Chondrocyte (in vitro differentiated cells): ENCODE measurements at places on chromosomes 16 and 17. TPM values are rescaled to one million over a fixed set of nuclear protein-coding genes. Genes with fewer than 3 reads are reported as not detected.

- no peak for DNase-seq
Observed at GRCh38 chr16:24758373-24758772, 28.9 kb downstream of the TNRC6A start.

GRCh38 chr16:31367853-31368252 is 12.9 kb downstream of the ITGAX start:
- DNase-seq, result no peak

GRCh38 chr17:20968913-20969616 is 73.7 kb downstream of the USP22 start:
- DNase-seq, result no peak

DNA sequence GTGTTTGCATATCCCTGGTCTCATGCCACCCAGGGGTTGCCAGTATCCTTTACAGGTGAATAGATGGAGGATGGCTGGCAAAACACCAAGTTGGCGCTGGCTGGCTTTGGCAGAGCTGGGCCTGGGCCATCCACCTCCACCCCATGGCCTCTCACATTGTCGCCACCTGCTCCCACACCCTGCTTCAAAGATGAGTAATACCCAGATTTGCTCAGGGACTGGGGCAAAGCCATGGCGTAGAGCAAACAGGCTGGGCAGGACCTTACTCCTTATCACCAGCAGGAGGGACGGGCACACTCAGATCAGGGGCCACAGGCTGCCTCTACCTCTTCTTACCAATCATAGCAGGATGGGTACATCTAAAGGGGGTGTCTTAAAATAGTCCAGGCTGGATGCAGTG is 24.3 kb downstream of the PLA2G10 start:
- DNase-seq, result no peak

DNA sequence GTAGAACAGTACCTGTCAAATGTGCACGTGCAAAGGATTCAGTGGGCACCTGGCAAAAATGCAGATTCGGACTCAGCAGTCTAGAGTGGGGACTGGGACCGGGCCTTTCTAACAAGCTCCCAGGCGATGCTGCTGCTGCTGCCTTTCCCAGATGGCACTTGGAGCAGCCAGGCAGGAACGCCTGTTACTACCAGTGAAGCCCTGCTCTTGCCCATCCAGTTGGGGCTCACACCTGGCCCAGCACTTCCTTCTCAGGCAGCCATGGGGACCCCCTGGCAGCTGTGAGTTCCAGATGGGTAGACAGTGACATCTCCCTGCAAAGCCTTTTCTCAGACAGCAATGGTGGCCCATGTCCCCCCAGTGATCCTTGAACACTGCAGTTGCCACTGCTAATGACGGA is 30.4 kb downstream of the KDM8 start:
- DNase-seq, result no peak

- no peak for DNase-seq
Observed at GRCh38 chr16:56493815-56494214, 26.0 kb downstream of the BBS2 start.

DNA sequence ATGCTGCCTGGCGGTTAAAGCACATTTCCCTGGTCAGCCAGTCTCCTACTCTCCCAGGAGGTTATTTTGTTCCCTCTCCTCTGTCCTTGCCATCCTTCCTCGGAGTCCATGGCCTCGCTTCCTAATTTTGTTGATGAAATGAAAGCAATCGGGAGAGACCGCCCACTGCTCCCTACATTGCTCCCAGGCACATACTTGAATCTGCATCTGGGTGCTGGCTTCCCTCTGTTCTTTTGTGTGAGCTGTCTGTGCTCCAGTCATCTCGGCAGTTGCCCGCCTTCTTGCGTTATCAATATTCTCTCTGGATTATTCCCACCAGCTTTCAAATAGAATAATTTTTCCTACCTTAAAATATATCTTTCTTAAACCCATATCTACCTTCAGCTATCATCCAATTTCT is 11.1 kb downstream of the KRT23 start:
- no peak for DNase-seq

DNA sequence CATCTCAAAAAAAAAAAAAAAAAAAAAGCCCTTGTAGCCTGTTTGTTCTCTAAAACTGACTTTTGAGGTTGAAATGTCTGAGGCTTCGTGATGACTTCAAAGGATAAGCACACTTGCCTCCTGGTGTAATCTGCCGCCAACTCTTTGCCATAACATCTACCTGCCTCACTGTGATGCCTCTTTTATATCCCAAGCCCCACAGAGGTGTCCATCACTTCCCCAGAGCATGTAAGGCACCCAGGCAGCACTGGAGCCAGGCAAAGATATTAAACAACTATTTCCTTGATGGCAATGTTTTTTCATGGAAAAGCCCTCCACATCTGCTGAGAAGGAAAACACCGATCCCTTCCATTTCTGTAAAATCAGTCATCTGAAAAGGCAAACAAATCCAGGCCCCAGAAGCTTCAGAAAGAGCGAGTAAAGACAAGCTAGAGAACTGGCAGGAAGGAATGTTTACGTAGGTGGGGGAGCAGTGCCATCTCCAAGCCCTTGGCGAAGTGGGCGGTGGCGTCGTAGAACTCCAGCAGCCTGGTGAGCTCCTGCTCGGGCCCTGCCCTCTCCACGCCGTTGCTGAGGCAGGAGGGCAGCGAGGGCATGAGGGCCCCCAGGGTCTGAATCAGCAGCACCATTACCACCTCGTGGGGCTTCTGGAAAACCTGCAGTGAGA is 28.6 kb downstream of the COG7 start:
- DNase-seq, result no peak

GRCh38 chr16:9790199-9790598 is 392.0 kb downstream of the GRIN2A start:
- DNase-seq, result no peak

- no peak for DNase-seq
Observed at GRCh38 chr16:86202760-86203426, 303.9 kb downstream of the IRF8 start.

GRCh38 chr16:87135246-87136030 is 181.8 kb downstream of the C16orf95 start:
- DNase-seq, result peak; percentile 30

Gene ZFPM1
- 4.4 to 7.6 TPM (median 7.0 TPM) in 3 replicates for total RNA-seq

GRCh38 chr16:87474017-87474416 is 18.8 kb downstream of the ZCCHC14 start:
- DNase-seq, result peak; percentile 59

DNA sequence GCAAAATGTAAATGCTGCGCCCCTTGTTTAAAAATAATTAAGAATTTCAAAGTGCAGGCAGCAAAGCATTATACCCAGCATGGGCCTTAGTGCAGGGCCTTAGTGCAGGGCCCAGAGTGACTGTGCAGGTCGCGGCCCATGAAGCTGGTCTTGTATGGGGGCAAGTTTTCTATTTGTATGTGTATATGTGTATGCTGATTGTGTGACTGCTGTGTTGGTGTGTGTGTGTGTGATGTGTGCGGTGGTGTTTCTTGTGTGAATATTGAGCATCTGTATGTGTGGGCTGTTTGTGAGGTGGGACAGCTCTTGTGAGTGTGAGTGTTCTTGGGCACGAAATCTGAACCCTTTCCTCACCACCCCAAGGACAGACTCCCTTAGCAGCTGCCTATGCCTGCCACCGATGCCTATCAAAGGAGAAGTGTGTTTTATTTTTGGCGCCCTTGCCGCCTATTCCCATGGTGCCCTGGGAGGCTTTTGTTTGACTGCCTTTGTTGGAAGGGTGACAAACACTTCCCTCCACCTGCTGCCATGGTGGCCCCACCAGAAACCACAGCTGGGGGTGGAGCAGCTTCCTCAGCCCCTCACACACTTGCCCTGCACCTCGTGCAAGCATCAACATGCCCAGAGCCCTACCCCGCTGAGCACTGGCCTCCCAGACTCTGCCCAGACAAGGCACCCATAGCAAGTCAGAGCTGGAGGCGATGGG is 18.0 kb downstream of the CCR7 start:
- peak; percentile 70 for DNase-seq

DNA sequence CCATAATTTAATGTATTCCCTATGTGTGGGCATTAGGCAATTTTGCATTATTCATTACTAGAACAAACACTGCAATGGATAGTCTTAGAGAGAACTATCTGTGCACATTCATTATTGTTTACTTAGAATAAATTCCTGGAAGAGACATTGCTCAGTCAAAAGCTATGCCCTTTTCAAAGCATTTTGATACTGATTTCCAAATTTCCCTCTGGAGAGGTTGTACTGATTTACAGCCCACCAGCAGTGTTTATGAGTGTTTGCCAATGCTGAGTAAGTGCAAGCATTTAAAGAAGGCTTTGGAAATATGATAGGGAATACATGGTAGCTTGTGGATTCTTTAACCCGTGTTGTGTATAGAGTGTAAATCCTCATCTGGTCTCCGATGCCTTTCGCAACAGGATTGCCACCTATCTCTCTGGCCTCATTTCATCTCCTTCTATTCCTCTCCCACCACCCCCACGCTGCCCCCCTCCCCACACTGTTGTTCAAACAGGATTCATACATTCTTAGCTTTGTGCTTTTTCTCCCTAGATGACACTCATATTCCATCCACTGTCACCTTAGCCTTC is 33.4 kb upstream of the MMD start:
- DNase-seq, result no peak

Gene C16orf89
- not detected in 3 replicates for total RNA-seq

DNA sequence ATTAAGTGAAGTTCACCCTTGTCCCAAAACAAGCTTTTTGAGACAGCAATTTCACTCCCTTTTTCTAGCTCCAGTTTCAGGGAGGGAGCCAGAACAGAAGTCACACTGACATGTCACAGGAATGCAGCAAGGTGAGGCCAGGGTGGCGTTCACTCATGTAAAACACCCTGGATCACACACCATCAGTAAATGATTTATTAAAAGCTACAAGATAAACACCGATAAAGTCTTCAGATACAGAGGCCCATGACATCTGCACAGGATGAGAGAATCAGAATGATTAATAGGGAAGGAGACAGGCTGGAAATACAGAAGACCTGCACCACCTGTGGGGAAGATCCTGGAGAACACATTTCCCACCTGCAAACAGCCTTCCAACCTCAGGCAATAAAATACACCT is 77.5 kb upstream of the DYNLRB2 start:
- no peak for DNase-seq

- no peak for DNase-seq
Observed at GRCh38 chr16:65116818-65117430, 4.9 kb downstream of the CDH11 start.

DNA sequence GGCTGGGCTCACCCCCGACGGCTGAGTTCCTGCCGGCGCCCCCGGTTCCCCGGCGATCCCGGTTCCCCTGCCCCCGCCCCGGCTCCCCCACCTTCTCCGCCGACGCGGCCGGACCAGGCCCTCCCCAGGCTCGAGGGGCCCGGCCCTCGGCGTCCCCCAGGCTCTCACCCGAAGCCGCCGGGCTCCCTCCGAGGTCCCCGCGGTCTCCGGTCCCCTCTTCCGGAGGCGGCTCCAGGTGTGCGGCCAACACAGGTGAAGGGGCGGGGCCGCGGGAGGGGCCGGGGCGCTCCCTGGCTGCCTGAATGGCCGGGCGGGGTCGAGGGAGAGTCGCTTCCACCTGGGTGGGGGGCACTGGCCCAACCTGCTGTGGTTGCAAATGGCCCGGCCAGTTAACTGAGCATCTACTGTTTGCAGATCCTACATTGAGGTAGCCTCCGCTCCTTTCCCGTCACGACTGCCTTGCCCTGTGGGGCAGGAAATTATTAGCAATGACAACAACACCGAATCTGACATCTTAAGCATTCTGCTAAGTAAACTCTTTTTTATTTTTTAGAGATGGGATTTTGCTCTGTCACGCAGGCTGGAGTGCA is at the start of gene BICDL2:
Gene BICDL2, minus strand, starts transcription at position 219 of the 590 bp plus-strand sequence. CDS start 1,448 bp downstream, outside the sequence.
- DNase-seq, result no peak

Gene COA3
- 38.7 to 49.1 TPM (median 39.5 TPM) in 3 replicates for total RNA-seq

DNA sequence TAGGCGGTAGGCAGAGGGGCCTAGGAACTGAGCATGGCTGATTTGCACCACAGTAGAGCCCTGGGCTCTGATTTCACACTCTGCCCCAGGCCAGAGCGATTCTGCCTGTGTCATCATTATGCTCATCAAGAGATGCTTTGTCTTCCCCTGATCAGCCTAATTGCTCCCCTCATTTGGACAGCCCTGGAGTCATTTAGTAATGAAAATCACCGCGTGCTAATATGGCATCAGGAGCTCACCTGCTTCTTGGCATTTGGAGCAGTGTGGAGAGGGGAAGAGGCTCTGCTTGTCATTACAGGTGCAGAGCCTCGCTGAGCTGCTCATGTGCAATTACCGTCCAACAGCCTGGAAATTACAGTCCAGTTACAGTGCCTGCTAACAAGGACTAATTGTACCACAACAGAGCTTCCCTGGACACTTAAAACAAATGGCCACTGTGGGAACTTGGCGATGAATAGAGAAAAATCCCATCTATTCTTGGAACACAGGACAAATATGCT is 157.1 kb upstream of the WSCD1 start:
- DNase-seq, result no peak

Gene NAT9
- 46.8 to 48.9 TPM (median 47.4 TPM) in 3 replicates for total RNA-seq

Gene SLC38A8
- total RNA-seq, result not detected in 3 replicates

Gene CES4A
- total RNA-seq, result 1.6 to 6.6 TPM (median 2.6 TPM) in 3 replicates

- DNase-seq, result no peak
Observed at GRCh38 chr16:1338855-1339675, 5.6 kb downstream of the BAIAP3 start.

Gene GPR139
- total RNA-seq, result not detected in 3 replicates

Gene GNG13
- total RNA-seq, result not detected in 3 replicates

- no peak for DNase-seq
Observed at GRCh38 chr17:16491703-16492612, at the start of gene LRRC75A. Gene LRRC75A, minus strand, starts transcription at chr17:16492193. Its CDS starts 203 bp downstream, at chr17:16491990.

DNA sequence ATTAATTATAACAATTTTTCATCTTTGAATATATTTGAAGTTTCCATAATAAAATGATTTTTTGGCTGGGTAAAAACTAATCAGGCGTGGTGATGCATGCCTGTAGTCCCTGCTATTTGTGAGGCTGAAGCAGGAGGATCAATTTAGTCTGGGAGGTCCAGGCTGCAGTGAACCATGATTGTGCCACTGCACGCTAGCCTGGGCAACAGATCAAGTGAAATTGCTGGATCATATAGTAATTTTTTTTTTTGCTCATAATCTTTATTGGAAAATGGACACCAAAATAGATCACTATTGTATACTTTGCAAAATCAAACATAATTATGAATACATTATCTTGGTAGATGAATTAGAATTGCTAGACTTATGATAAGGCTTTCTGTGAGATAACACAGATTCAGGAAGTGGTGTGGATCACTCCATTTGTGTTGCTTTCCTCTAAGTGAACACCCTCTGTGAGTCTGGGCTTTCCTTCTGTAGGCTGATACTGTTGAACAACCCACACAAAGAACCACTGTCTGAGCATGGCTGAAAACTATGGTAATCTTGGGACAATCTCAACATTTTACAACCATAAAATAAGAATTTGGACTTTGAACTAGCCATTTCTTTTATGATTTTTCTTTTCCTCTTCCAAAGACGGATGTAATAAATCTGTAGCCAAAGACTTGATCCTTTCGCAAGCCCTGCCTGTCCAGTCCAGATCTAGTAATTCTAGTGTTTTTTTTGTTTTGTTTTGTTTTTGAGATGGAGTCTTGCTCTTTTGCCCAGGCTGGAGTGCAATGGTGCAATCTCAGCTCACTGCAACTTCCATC is 5.6 kb upstream of the ST3GAL2 start:
- no peak for DNase-seq

Gene ACSM2A
- total RNA-seq, result 0.21 TPM in 1 of 3 replicates, not detected in the others

- DNase-seq, result no peak
Observed at GRCh38 chr17:82703036-82703745, 4.7 kb upstream of the RAB40B start.

Gene ARL5C
- 0.25 TPM in 1 of 3 replicates, not detected in the others for total RNA-seq

GRCh38 chr16:84138824-84139627 is 6.0 kb downstream of the HSDL1 start:
- DNase-seq, result no peak
